ENCODE measurements at places on chromosomes 1 and 21.

GRCh38 chr21:28069450-28069923 is 923.2 kb downstream of the LTN1 start:
- DNase-seq: no peak

DNA sequence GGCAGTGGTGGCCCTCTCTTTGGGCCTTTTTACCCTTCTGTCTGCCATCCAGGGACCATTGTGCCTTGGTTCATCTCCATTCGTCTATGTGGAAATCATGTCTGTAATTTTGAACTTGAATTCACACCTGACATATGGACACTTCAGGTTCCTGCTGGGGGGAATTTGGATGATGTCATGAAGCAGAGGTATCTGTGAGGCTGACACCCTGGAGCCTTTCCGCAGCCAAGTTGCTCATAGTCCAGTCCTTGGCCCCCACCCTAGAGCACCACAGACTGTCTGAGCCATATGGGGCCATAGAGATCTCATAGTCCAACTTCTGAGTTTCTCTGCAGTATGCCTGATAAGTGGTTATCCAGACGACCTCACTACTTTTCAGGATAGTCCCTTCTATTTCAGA is 147.7 kb upstream of the CACNA1E start:
- DNase-seq: no peak

GRCh38 chr1:11875094-11875493 is 16.3 kb upstream of the NPPB start:
- peak; percentile 45 for DNase-seq

DNA sequence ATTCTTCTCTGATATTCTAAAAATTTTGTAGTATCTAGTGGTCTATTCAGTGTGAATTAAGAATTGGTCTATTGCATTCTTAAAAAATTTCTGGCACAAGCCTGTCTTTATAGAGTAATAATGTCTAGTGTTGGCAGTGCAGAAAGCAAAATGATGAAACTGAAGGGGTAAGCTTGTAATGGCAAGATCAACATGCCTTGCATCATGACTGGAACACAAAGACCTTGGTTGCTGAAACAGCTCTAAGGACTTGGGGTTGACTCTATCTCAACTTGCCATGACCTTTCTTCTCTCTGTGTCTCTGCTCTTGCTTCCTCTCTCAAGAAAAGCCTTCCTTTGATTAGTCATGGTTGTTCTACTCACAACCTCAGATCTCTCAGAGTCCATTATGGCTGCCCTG is 46.8 kb upstream of the PROX1 start:
- no peak for DNase-seq

DNA sequence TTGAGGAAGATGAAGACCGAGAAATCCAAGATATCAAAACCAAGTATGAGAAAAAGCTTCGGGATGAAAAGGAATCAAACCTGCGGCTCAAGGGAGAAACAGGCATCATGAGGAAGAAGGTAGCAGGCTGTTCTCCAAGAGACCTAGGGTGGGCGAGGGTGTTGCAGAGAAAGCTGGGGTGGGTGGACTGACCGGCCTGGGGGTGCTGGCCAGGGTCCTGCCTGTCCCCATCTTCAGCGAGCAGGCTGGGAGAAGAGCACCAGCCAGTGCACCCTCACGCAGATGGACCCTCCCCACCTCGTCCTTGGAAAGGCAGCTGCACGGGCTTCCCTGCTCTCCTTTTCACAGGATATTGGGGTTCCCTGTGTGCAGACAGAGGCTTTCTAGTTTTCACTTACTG is 46.9 kb upstream of the TMEM125 start:
- no peak for DNase-seq

- DNase-seq: no peak
Observed at GRCh38 chr1:72253132-72253531, 29.2 kb downstream of the NEGR1 start.

GRCh38 chr1:23381233-23381885 is 11.7 kb upstream of the ZNF436 start:
- no peak for DNase-seq

- no peak for DNase-seq
Observed at GRCh38 chr1:42944246-42944928, 14.3 kb downstream of the SLC2A1 start.

DNA sequence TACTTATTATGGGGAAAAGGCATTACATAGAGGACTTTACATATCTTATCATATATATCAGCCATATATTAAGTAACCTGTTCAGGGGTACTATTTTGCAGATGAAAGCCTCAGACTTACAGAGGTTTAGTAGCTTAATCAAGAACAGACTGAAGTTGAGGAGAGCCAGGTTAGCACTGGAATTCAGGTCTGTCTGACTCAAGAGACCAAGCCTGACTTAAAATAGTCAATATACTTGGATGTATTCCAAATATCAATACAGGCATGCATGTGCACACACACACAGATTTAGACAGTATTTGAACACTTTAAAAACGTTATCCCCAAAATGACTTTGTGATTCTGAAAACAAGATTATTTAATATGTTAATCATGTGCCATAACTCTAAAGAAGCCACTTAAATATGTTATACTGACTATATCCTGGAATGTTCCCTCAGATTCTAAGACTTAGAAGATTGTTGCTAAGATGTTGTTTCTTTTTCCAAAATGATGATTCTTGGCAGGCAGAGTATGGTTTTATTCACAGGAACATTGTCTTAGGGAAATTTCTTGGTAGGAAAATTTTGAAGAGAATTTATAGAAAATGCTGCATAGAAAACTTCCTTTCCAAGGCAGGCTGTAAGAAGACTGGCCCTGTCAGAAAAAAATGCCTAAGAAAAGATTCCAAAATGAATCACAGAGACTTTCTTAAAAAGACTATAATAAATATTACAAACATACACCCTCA is 61.6 kb downstream of the ADAMTS1 start:
- DNase-seq: no peak

DNA sequence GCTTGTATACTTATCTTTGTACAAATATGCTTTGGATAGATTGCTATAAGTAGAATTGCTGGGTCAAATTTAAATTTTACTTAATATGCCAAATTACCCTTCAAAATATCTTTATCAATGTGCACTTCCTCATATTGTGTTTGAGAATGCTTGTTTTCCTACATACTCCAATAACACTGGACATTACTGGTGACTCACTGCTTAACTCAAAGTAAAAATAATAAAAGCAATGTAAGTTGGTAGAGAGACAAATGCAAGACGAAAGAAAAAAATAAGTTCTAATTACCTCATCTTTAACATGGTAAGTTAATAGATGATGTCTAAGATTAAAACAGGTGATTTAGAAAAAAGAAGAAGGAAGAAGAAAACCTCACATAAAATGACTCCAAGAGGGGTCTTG is 7.9 kb upstream of the SH3GLB1 start:
- DNase-seq: no peak

DNA sequence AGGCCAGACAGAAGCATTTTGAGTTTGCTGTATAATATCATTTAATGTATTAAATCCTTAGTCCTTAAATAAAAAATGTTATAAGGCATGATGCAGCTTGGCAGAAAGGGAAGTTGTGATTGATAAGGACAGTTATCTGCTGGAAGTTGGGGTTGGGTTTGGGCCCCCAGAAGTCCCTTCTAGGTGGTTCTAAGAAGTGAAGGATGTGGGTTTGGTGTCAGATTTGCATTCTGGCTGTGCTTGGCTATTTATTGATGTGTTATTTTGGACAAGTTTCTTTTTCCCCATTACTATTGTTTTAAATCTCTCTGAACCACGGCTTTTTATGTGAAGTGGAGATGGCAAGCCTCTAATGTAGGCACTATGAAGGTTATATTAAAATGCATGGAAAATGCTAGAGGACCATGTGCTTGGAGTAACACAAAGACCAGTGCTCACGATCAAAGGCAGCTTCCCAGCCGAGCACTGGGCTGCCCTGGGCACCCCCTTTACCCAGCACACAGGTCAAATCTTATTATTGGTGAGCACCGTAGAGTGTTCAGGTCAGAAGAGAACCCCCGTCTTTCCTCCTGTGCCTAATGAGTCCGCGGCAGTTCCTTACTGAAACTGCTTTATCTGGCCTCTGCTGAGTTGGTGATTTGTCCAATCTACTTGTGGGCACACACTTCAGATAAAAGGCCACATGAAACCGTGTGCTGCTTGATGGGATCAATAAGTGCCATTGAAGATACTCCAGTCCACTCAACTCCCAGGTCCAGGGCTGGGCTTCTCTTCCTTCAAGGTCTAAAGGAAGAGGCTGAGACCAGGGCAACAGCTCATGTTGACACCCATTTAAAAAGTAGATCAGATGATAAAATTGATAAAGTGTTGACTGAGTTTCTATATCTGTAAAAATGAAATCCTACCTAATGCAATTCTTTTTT is 212.0 kb downstream of the PRDM2 start:
- no peak for DNase-seq

GRCh38 chr1:22868331-22868730 is 104.3 kb downstream of the LACTBL1 start:
- no peak for DNase-seq

DNA sequence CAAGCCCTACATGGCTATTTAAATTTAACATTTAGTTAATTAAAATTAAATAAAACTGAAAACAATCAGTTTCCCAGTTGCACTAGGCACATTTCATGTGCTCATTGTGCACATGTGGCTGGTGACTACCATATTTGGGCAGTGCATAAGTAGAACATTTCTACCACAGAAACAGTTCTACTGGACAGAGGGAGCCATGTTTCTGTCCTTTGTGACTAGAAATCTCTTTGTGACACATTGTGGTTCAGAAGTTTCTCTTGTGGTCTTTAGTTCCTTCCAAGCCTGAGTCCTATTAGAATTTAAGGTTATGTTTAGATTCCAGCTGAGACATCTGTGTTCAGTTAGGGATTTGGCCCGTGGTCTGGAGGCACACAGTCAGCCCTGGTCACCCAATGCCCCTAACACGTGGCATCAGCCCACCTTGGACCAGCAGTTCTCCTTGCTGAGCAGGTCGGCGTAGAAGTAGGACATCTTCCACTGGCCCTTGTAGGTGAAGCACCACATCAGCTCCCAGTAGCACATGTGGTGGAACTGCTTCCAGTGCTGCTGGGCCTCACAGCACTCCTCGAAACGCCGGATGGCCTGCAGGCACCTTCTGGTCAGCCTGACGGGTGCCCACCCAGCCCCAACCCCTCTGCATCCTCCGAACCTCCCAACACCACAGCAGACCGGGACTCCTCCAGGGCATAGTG is 29.1 kb downstream of the TTC39A start:
- DNase-seq: no peak

DNA sequence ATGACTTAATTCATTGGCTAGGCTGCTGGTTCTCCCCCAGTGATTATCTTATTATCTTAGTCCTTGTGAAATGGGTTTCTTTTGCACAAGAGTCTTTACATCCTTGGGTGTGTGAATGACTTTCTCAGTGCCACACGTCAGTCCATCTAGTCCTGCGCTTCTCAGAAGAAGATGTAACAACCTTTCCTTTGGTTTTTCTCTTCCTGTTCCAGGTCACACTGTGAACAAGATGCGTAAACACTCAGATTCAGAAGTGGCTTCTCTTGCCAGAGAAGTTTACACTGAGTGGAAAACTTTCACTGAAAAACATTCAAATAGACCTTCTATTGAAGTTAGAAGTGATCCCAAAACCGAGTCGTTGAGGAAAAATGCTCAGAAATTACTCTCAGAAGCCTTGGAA is 35.0 kb downstream of the TCEANC2 start:
- no peak for DNase-seq

GRCh38 chr21:14736162-14736561 is 190.0 kb upstream of the SAMSN1 start:
- no peak for DNase-seq

DNA sequence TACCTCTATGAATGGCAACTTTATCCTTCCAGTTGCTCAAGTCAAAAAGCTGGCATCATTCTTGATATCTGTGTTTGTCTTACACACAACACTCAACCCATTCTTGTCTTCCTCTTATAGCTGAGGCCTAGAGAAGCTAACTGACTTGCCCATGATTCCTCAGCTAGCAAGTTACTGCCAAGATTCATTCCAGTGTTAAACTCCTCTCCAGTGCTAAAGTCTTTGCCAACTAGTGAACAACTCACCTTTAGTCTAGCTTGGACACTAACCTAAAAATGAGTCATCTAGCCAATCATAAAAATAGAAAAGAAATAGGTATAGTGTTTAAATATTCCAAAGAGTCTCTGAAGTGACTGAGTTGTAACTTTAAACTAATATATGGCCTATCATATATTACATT is 45.6 kb upstream of the RGS2 start:
- no peak for DNase-seq

DNA sequence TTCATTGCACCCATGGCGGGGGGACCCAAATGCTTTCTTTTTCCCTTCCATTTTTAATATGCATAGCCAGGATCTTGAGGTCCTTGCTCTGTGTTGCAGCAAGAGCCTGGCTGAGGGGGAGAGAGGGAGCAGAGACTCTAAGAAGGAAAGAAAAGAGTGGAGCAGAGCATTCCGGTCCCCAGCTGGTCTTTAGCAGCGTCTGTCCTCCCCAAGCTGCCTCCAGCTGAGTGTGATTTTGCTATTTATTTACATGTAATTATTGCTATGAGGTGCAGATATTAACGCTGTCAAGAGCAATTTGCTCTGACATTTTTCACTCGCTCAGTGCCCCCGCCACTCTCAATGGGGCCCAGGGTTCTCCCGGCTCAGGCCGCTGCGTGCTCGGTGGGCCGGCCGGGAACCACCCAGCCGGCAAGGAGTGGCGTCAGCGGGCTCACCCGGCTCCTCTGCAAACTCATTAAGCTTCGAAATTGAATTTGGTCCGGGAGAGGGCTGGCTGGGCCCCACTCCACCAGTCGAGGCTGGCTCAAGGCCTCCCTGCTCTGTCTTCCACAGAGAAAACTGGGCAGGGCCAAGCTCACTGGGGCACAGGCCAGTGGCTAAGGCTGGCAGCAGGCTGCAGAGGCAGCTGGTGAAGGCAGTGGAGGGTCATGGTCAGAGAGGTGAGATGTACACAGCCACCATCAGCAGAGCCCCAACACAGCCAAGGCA is 93.2 kb downstream of the PAX7 start:
- DNase-seq: no peak

GRCh38 chr21:25895565-25896205 is 160.9 kb downstream of the GABPA start:
- DNase-seq: no peak

GRCh38 chr1:8796812-8797211 is 20.6 kb downstream of the RERE start:
- no peak for DNase-seq

DNA sequence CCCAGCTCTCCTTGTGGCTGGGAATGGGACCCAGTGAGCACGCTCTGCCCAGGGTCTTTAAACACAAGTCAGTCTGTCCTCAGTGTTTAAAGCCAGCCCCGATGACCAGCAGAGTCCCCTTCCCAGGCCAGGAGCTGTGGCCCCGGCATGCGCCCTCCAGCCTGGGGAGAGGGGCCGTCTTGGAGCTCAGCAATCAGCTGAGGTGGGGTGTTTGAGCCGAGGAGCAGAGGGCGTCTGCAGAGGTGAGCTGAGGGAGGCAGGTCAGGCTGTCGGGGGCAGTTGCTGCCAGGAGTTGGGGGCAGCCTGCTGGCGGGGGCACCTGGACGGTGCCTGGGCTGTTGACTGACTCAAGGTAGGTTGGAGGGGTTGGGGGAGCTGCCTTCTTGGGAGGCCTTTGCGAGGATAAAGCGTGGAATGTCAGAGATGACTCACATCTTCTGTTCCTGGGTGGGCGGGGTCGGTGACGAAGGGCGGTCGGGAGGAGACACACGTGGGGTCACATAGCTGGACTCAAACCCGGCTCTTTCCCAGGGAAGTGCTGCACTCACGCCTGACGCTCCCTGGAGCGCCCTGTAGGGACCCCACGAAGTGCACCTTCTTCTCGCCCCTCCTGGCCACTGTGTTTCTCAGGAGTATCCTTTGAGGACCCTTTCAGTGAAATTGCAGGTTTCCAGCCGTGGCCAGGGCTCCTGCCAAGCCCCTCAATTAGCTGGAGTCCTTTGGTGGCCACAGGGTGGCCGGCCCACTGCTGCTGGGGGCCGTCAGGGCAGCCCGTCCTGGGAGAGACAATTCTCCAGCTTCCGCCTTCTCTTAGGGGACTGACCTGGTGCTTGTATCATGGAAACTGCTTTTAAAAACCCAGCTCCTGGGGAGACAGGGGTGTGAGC is 86.2 kb downstream of the SIK1 start:
- no peak for DNase-seq
